ENCODE measurements at places on chromosomes 2 and 18. TPM values are rescaled to one million over a fixed set of nuclear protein-coding genes. Genes with fewer than 3 reads are reported as not detected.

C1D gene
- 43.7 TPM for total RNA-seq

DNA sequence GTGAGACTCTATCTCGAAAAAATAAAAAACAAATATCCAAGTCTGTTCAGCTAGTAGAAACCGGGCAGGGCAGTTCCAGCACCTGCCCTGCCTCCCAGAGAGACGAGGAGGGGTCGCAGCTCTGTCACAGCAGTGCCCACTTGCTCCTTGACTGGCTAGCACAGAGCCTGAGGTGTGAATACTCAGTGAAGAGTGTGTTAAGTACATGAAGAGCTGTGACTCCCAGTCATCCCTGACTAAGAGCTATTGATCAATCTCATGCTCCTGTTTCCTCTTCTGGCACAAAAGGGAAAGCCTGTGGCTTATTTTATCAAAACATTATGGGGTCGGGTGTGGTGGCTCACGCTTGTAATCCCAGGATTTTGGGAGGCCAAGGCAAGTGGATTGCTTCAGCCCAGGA is 83.0 kb upstream of the FZD7 start:
- no peak for DNase-seq

GRCh38 chr2:37664231-37664643 is 7.2 kb downstream of the CDC42EP3 start:
- no peak for DNase-seq

DNA sequence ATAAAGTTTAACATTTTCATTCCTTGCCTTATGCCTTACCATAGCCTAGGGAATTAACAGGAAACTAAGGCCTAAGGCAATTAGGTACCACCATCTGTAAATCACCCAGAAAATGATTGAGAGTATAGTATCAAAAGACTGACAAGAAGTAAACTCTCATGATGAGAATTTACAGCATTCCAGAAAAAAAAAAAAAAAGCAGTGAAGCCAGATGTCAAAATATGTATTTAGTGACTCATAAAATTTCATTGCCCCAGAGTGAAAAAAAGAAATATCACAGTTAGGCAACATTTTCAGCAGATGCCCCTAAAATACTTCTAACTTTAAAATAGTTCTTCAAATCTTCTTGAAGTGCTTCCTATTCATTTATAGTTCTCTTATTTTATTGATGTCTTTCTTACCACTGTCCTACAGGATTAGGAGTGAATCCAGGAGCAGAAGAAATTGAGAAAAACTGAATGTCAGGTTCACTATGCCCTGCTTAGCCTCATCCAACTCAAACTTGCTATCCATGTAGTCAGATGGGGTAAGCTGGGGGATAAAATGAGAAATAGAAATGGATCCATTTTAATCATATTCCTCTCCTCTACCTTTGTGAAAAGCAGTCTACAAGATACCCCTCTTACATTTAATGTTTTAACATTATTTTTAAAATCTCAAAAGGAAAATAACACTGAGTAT is 57.3 kb upstream of the TANK start:
- no peak for DNase-seq

HMSD gene
- total RNA-seq = not detected

- DNase-seq = no peak
These were observed 40.0 kb downstream of the BIN1 start for GRCh38 chr2:127066942-127067341.

PROKR1 gene
- total RNA-seq = 6.9 TPM

GRCh38 chr18:79884294-79884962 is 67.0 kb downstream of the SLC66A2 start:
- DNase-seq = no peak

GRCh38 chr18:39711701-39712100 is 2146.1 kb upstream of the CELF4 start:
- peak; percentile 31 for DNase-seq

All from SK-MEL-5 (cell line).